Stimulated activated CD4-positive, alpha-beta T cell treated with anti-CD3 and anti-CD28 coated beads, Interleukin-4, amount 100 ng/mL, for 24 hours (primary cell): ENCODE measurements at places on chromosomes 12 and 14.

DNA sequence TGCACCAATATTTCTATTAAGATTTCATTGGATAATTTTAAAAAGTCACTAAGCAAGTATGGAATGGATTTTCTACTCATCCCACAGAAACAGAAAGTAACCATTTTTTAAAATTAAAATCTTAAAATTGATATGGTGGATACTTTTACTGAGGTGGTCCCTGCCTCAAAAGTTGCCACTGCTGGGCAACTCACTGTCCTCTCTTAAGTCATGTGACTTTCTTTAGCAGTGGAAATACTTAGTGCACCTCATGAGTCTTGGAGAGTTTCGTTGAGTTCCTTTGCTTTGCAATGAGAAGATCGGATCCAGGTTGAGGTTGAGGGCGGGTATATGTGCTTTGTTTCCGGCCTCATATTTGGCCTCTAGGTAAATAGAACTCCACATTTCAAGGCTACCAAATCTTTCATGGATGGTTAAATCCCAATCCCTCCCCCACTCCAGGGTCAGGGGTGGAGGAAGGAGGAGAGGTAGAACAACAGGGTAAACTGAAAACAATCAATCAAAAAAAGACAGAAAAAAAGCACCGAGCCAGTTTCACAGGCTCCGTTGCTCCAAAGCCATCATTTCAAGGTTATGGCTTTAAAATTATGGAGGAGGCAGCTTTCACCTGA, 39.5 kb upstream of the DUSP6 start:
- DNase-seq: no peak

DNA sequence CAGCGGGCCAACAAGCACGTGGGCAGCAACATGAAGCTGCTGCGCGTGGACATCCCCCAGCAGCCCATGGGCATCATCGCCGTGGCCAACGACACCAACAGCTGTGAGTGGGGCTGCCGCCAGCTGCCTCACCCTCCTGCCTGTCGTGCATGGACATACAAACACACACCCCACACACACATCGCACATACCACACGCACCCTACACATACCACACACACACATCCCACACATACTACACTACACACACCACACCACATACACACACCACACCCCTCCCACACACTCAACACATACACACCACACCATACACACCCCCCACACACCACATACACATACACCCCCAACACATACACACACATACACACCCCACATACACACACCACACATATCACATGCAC, 25.2 kb upstream of the NXPH4 start:
- no peak for DNase-seq

DNA sequence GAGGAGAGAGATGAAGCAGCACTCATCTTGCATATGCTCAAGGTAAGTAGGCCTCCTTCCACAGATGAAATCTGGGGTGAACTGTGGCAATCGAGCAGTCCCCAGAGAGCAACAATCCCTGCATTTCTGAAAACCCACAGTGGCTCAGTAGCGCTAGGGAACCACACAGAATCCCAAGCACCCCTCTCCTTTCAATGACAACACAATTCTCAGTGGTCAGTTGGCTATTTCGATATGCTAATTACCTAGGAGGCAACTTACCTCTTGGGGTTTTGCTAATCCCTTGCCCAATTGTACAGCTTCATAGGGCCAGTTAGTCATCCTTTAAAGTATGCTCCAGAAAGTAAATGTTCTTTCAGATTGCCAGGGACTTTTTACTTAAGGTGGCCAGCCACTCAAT, 1035.7 kb downstream of the BCL11B start:
- DNase-seq: no peak

GRCh38 chr14:104715871-104716270, 8.2 kb upstream of the ADSS1 start:
- no peak for DNase-seq

DNA sequence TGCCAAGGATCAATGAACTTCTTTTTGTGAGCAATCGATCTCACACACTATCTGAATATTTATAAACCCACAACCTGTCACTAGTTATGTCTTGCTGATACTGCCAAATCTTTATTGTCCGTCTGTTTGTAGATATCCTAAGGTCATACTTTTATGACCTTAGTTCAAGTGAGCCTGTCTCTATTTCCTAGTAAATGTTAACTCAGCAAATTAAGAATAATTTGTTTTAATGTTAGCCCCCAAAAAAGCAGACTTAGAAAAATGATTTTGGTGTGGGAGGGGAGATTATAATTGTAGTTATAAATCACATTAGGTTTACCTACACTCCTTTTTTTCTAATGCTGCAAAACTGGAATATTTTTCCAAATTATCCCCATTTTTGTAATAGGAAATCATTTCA, 9.4 kb downstream of the STYK1 start:
- no peak for DNase-seq

GRCh38 chr12:47907851-47908454, 3.2 kb upstream of the VDR start:
- no peak for DNase-seq

- no peak for DNase-seq
These were observed 25.0 kb upstream of the GALNT9 start for GRCh38 chr12:132354211-132354981.

DNA sequence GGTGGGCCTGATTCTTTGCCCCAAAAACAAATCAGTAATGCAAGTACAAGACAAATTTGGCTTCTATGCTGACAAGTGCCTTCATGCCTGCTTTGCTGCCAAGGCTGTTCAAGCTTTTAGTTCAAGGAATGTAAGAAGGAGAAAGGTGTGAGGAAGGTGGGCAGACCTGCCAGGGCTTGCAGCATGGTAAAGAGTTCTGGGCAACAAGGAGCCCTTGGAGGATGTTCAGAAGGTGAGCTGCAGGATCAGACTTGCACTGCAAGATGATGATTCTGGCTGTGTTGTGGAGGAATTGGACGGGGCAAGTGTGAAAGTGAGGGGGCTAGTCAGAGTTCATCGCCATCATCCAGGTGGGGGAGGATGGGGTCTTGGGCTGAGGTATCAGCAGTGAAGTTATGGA, 167.9 kb downstream of the NUAK1 start:
- no peak for DNase-seq

DNA sequence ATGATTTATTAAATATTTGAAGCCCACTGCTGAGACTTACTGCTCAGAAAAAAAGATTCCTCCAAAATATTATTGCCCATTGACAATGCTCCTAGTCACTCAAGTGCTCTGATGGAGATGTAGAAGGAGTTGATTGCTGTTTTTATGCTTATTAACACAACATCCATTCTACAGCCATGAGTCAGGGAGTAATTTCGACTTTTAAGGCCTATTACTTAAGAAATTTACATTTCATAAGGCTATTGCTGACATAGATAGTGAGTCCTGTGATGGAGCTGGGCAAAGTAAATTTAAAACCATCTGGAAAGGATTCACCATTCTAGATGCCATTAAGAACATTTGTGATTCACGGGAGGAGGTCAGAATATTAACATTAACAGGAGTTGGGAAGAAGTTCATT, 5.2 kb downstream of the KCNJ8 start:
- no peak for DNase-seq

GRCh38 chr12:30764251-30764650, 9.5 kb upstream of the CAPRIN2 start:
- no peak for DNase-seq

- DNase-seq: no peak
These were observed 313.0 kb upstream of the PRKD1 start for GRCh38 chr14:30240685-30241084.

DNA sequence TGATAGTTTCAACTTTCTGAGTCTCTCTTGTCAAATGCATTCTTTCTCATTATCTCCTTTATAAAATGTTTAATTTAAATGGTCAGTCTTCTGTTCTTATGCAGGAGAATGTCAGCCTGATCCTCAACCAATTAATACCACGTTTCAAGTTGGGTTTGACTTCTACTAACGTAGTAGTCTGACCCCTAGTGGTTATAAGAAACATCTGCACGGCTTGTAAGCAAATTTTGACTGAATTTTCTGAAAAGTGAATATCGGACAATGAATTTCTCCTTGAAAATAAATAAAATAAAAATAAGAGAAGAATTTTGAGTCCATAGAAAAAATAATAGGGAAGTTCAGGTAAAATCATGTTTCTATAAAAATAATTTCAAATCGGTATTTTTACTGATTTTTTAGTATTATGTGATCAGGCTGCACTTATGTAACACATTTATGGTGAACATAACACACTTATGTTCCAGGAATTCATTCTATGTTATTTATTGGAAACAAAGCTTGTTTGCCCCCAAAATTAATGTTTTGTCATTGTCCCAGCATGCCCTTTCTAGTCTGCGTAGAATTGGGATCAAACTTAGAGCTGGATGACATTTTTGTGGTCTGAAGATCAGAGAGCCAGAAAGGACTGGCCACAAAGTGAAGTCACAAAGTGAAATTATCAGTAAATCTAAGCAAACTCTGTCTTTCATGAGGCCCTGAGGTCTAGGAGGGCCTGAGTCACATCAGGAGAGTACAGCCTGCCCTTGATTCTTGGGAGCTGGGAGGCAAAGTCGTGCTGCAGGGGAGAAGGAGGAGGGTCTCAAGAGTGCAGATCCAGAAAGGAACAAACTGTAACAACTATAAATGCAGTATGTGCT, 101.2 kb upstream of the STXBP6 start:
- DNase-seq: no peak

- no peak for DNase-seq
These were observed 297.2 kb downstream of the ITPR2 start for GRCh38 chr12:26535826-26536225.

DNA sequence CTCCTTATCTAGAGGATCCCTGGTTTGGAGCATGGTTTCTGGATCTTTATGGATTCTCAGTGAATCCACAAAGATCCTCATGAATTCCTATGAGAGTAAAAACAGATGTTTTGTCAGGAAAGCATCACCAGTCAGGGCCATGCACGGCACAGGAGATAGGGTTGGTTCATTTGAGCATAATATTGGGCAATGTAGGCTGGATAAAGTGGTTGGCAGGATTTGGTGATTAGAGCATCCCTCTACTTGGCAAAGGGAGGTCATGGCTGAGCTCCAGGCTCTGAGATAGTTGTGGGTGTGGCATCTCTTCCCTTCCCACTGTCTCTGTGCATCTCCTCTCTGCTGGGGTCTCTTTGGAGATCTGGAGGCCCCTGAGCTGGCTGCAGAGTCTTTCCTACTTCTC, 149.8 kb downstream of the DACT1 start:
- no peak for DNase-seq

DNA sequence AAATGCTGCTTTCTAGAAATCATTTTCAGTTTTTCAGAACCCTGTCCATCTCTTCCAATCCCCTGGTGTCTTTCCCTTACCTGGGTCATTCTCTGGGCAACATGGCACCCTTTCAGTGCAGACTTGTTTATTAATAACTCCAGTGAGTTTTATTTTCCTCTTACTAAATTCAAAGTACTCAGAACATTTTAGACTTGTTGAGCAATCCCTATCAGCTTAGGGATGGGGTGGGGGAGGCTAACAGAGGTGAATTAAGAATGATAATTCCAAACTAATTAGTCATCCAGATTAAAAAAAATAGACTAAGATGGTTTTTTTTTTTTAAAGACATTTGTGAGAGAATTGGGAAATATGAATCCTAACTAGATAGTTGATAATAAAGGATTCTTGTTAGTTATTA, 10.7 kb downstream of the GPRC5A start:
- no peak for DNase-seq

DNA sequence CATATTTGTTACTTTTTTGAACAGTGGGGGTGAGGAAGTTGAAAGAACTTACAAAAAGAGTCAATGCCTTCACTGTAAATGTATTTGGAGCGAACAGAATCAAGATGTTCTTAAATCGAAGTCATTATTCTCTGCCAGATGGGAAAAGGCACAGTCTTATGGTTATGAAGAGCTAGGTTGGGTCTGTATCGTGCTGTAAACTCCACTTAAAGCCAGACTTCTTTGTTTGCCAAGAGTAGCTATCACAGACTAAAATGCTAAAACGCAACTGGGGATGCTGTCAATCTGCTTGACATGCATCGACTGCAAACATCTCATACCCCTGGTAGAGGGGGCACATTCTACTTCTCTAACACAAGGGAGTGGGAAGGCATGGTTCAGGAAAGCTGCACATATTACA, 160.4 kb downstream of the DACT1 start:
- DNase-seq: no peak

DNA sequence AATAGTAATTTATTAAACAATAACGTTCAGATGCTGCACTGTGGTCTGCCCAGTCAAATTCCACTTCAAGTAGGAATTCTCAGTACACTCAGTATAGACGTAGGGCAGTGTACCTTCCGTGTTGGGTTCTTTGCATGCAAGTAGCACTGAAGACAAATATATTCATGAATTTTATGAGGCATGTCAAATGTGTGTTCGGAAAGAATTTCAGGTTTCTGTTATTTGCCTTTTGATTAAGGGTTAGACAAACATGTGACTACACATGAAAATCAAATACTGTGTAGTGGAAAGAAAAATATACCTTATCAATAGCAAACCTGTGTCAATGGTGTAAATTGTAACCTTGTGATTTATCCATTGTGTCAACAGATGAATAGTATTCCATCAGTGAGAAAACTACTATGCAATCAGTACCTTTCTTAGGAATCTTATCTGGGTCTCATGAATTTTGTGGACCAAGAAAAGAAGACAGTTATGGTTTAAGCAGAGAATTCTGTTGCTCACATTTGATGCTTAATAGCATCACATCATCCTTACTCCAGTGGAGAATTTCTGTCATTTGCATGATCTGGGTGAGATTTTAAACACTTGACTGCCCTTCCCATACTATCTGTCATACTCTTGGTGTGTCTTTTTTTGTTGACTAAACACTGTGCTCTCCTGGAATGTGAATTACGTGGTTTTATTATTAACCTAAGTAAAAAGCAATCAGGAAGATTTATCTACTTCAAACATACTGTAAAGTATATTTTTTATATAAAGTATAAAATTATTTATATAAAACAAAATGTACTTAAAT, 13.3 kb downstream of the TMEM260 start:
- no peak for DNase-seq

DNA sequence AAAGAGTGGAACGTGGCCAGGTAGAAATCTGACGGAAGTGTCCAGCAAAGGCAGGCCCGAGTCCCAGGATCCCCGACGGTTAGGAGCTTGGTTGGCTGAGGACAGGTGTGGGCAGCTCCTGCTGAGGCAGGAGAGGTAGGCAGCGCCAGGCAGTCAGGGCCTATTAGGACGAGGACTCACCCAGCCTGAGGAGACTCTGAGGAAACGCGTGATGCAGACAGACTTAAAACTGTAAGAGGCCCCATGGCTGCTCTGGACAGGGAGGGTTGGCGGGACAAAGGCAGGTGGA, 255.7 kb upstream of the SFSWAP start:
- no peak for DNase-seq
